Myometrial cell (primary cell): ENCODE measurements at places on chromosomes 7 and 10. TPM values are rescaled to one million over a fixed set of nuclear protein-coding genes. Genes with fewer than 3 reads are reported as not detected.

ADAM12 gene
- total RNA-seq: 16.7 and 22.2 TPM in 2 replicates

OR6B1 gene
- total RNA-seq: not detected in 2 replicates

LBX1 gene
- not detected in 2 replicates for total RNA-seq

EN2 gene
- not detected in 2 replicates for total RNA-seq

CDHR3 gene
- total RNA-seq: 3.7 and 4.0 TPM in 2 replicates

FAM180A gene
- total RNA-seq: 1.7 and 5.1 TPM in 2 replicates

BRAT1 gene
- total RNA-seq: 43.8 and 51.0 TPM in 2 replicates

TMED4 gene
- total RNA-seq: 84.8 and 126 TPM in 2 replicates

FEZF1 gene
- total RNA-seq: not detected in 2 replicates

LRGUK gene
- total RNA-seq: under 0.01 TPM in 1 of 2 replicates, not detected in the other

ZP3 gene
- 0.29 and 1.9 TPM in 2 replicates for total RNA-seq

VSIR gene
- total RNA-seq: 21.6 and 24.5 TPM in 2 replicates

CYP2C19 gene
- total RNA-seq: not detected in 2 replicates

GRID1 gene
- not detected in 2 replicates for total RNA-seq

AKR1C8 gene
- total RNA-seq: not detected in 2 replicates

NUTM2A gene
- not detected in 2 replicates for total RNA-seq

H2BK1 gene
- not detected in 2 replicates for total RNA-seq

SLC39A12 gene
- not detected in 2 replicates for total RNA-seq

RBM20 gene
- under 0.01 TPM in 2 replicates for total RNA-seq

PPP1R17 gene
- total RNA-seq: not detected in 2 replicates

UTF1 gene
- total RNA-seq: not detected in 2 replicates

STEAP4 gene
- under 0.01 TPM in 1 of 2 replicates, not detected in the other for total RNA-seq

AQP1 gene
- total RNA-seq: 1.1 and 1.4 TPM in 2 replicates

DENND2A gene
- 3.4 and 4.0 TPM in 2 replicates for total RNA-seq

SEC31B gene
- 0.29 and 1.1 TPM in 2 replicates for total RNA-seq

ZNF467 gene
- total RNA-seq: 1.4 and 3.0 TPM in 2 replicates

CBX3 gene
- total RNA-seq: 86.8 and 110 TPM in 2 replicates
